ENCODE measurements at places on chromosomes 2 and 18.

- no peak for DNase-seq
Observed at GRCh38 chr2:129366263-129366662, 613.2 kb upstream of the RAB6C start.

- no peak for DNase-seq
Observed at GRCh38 chr2:203175371-203175770, 63.4 kb upstream of the CYP20A1 start.

DNA sequence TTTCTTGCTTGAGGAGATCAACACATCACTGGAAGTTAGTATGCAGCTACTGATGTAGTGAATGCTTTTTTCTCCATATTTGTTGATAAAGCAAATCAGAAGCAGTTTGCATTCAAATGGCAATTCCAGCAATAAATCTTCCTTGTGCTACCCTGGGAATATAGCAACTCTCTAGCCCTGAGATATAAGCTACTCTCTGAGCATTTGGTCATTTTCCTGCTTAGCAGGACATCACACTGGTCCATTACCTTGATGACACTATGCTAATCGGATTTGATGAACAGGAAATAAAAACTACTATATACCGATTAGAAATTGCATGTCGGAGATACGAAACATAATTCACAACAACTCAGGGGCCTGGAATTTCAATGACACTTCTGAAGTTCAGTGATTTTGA, 152.7 kb downstream of the CBLN2 start:
- no peak for DNase-seq

GRCh38 chr2:74884866-74885265, 50.9 kb downstream of the HK2 start:
- no peak for DNase-seq

DNA sequence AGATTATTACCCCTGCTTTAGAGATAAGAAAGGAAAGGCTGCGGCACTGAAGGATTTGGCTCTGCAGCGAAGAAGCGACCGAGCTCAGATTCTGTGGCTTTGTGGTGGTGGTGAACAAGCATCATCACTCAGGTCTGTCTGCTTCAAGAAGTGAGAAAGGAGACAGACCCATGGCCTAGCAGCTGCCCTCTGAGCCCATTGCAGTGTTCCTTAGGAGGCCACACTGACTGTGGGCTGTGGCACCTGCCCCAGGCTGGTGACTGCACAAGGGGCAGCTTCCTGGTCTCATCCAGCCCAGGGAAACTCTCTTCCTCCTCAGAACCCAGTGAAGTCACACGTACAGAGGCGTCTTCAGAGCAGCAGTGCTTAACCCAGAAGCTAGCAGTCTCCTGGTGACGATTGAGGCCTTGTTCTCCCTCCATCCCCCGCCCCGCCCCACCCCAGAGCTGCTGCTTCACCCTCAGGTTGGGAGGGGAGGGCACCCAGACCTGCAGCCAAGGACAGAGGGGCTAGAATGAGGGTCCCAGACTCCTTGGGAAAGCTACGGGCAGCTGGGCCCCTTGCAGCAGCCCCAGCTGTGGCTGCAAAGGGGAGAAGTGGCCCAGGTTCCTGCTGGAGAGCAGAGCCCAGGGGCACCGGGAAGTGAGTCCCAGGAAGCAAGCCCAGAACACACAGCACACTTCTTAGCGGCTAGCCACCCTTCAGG, 22.2 kb downstream of the BIN1 start:
- DNase-seq: no peak

DNA sequence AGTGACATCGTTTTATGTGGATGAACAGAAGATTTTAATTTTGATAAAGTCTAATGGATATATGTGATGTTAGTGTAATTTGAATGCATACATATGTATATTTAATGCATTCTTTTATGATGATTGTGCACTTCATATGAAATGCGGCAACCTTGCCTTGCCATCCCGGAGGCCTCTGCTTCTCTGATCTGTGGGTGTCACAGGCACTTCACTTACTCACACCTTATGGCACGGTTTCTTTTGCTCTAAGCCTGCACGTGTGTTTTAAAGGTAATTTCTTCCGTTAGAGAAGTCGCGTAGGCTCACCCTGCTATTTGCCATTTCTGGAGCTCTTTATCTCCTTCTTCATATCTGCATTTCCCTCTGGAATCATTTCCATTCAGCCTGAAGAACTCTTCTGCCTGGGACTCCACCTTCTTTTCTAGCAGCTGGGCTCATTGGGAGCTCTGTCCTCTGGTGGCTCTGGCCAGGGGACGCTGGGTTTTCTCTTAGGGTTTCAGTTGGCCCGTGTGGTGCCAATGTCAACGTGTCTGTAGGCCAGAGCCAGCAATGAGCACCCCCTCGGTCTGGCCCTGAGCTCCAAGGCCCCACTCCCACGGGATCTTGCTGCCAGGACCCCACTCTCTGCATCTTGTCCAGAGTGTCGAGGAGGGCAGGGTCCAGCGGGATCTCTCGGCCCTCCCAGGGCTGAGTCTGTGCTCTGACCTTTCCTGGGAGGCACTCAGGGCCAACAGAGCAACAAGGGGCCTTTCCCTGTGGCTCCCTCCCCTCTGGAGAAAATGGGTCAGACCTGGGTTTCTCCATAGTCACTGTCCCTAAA, 97.3 kb downstream of the RTP5 start:
- no peak for DNase-seq

GRCh38 chr2:191280834-191281756, 35.9 kb downstream of the MYO1B start:
- DNase-seq: no peak
